ENCODE measurements at places on chromosomes 11 and 22.

DNA sequence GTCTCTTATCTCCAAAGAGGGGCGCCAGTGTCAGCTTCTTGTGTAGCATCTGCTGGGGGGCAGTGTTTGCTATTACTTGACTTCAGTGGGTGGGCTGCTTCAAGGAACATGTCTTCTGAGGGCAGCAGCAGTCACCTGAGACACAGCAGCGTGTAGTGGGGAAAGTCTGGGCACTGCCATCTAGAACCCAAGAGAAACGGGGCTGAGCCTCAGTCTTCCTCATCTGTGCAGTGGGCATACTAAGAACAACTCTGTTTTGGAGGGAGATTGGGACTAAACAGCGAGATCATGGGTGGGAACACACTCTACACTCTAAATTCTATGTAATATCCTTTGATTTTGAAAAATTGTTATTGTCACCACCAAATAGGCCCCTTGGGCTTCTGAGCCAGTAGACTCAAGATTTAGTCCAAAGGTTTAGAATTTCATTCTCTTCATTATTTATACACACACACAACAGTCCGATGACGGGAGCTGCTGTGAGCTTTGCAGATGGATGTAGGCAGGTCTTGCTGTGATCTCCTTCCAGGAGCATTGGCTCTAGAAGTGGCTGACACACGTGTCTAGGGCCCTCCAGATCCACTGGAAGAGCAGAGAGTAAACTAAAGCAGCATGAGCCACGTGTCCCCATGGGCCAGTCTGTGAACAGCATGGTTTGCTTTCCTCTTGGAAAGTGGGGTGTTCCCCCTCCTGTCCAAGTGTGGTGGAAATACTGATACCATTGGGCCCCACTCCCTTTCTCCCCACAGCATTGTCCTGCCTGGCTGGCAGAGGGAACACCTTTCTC lies 51.8 kb downstream of the TRAF6 start:
- no peak for DNase-seq

DNA sequence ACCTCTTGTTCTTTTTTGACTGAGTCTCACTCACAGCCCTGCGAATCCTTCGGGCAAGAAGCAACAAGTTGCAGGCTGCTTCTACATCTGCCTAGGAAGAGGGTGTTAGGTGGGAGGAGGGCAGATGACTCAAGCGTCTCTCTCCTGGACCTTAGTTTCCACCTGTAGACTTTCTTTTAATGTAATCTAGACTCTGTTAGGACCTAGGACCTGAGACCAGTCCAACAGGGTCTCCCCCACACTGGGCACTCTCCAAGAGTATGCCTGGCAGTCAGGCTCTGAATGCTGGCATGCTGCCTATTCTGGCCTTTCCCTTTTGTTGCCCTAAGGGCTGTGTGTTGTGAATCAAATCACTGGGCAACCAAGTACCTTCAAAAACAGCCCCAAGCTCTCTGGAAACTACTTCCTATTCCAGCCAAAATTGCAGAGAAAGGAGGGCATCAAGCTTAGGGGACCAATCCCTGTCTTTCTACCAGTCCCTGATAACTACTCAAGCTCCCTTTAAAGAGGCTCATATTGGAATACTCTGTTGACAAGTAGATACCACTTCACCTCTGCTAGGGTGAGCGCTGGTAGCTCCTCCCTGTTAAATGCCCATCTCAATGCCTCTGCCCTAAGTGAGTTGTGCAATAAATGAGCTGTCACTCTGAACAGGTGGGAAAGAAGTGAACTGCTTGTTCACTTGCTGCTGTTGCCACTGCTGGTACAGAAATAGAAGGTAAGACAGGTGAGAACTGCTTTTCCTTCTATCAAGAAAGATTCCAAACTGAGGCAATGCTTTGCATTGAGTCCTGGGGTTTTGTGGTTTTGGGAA lies at the start of gene BBOX1:
BBOX1 (plus strand) TSS at position 514 of the 814 bp plus-strand sequence. CDS start 14,616 bp downstream, outside the sequence.
- no peak for DNase-seq

- DNase-seq, result no peak
Observed at GRCh38 chr22:22745225-22746060, 101.0 kb downstream of the GGTLC2 start.

- no peak for DNase-seq
Observed at GRCh38 chr22:26587991-26588613, 1.8 kb downstream of the TPST2 start.

DNA sequence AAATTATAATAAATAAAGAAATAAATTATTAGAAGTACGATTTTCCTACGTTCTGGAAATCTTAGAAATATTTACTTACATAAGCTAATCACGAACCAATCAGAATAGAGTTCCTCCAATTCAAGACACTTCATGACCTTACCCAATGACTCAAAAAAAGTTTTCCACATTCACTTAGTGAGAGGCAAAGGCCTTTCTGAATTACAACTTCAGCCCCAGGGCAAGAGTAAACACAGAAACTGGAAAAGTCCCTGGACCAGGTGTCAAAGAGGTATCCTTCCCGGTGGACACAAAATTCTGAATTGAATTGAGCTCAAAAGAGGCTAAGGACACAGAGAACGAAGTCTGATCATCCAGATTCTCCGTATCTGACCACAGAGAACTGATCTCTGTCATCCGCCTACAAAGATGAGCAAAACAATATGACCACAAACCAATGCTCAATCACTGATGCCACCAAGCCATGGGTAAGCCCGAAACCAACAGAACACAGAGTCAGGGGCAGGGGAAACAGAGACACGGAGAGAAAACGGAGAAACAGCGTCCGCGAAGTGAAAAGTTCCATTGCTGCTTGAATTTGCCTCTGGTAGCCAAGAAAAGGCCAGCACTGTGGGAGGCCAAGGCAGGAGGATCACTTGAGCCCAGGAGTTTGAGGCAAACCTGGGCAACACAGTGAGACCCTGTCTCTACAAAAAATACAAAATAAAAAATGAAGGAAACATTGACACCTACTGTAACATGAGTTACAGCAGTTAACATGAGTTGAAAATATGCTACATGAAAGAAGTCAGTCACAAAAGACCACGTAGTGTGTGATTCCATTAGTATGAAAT lies 6.8 kb downstream of the BID start:
- DNase-seq, result no peak

DNA sequence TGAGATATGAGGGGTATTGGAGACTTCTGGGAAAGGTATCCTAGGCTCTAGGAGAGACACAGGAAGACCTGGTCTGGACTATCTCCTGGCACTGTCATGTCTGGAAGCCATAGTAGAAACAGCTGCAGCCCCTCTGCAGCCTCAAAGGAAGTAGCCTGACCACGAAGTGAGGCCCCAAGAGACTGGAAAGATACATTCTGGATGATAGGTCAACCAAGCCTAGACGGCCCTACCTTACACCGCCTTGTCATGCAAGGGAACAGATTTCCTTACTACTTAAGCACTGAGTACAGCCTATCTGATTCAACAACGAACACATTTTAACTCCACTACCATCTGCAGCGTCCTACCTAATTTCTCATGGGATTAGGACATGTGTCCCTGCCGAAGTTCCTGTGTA lies 31.1 kb downstream of the UQCR10 start:
- no peak for DNase-seq

- no peak for DNase-seq
Observed at GRCh38 chr11:28100665-28101064, 7.3 kb downstream of the KIF18A start.

DNA sequence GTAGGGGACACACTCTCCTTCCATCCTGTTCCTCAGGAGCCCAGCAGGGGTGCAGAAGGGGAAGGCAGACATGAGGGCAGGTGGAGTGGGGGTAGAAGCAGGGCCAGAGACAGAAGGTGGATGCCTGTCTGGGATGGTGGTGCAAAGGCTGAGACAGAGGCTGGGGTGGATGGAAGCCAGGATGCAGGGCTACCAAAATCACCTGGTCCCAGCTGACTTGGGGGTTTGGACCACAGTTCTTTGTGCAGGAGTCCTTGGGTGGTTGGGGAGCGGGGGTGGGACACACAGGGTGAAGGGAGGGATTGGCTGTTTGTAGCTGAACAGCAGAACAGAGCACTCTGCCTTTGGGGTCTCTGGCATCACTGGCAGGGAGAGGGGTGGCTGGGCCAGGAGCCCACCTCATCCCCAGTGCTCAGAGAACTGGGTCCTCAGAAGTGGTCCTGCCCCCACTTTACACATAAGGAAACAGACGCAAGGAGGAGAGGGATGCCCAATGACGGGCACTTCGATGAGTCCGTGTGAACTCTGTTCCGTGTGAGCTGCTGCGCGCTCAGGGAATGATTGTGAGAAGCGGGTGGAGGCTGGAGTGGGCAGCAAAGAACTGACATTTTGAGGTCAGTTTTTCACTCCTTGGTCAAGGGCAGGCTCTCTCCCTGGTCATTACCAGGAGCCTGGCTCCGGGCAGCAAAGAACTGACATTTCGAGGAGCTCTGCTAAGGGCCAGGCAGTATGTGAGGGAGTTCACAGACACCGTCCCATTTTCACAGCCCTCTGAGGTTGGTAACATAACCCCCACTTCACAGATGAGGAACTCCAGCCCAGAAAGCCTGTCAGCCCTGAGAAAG lies 1.9 kb downstream of the TAGLN start:
- DNase-seq, result no peak

GRCh38 chr11:134240592-134240991 lies 12.6 kb downstream of the THYN1 start:
- DNase-seq, result no peak

DNA sequence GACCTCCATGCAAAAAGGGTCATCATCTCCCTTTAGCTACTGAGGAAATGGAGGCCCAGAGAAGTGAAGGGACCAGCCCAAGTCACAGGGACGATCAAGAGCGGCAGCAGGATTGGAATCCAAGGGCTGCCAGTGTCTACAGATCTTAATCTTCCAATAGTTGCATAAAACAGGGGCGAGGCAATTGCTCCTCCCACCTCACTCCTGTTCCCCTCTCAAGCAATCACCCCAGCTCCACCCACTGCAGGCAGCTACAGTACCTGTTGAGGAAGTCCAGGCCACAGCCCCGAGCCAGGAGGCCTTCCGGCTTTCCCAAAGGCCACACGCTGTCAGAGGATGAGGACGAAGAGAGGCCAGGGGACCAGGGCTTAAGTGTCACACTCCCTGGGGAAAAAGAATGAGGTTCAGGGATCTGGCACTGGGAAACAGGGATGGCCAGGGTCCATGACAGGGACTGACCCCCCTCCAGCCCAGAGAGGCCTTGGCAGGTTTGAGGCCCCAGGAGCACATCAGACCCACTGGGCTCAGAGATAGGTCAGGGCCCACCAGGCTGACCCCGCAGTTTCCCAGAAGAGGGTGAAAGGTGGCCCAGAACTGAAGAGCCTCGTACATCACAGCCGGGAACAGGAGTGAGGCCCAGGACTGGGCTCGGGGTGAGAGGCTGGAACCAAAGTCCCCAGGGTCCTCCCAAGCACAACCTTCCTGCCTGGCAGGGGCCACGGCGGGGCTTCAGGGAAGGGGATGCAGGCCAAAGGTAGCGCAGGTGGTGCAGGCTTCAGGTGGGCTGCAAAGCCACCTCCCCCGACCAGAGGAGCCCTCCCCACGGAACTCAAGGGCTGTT lies 16.4 kb upstream of the MFNG start:
- DNase-seq, result no peak

DNA sequence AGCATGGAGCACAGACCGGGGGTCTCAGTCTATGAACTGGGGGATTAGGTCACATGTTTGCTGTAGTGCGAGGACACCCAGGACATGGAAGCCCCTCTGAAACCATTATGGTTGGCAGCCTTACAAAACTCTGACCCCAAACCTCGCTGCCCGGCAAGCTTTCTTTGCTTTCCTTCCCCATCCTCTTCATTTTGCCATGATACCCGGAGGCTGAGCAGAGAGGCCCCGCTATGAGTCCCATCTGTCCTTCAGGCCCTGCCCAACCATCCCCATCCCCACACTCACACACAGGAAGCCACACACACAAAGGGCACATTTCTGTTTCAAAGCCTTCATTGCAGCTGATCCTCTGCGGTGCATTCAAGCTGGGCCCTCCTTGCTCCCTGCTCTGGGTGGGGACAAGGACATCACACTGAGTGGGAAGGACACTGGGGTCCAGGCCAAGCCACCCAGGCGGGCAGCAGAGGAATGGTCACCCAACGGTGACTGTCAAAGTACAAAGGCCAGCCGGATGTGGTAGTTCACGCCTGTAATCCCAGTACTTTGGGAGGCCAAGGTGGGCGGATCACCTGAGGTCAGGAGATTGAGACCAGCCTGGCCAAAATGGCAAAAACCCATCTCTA lies 176.5 kb downstream of the CTTN start:
- DNase-seq, result no peak

DNA sequence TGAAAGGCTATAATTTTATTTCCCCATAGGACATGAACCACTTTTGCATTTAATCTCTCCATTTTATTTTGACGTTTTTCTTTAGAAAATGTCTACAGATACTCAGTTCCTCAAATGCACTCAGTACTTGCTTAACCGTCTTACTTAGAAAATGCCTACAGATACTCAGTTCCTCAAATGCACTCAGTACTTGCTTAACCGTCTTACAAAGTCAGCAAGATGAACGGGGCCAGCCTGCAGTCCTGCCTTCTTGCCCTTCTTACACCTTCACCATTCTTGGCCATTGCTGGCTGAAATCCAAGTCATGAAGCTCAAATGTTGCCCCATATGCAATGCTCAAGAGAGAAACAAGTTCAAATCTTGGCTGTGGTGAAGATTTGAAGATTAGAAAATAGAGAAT lies 34.1 kb downstream of the CSNK2A3 start:
- DNase-seq, result no peak

DNA sequence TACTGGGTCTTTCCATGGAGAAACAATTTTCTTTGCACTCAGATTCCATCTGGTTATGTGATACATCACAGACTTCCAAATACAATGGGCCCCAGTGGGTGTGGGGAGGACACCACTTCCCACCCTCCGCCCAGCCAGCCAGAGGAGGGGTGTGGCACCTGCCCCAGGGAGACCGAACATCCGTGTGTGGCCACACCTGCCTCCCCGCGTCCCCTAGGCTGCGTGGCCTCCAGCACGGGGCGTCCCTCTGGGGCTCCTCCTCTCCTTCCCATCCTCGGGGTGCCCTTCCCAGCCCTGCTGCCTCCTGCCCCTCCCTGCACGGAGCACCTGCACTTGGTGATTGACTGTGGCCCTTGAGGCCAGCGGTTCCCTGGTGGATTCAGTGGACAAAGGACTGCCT lies 49.1 kb downstream of the CERK start:
- no peak for DNase-seq

- no peak for DNase-seq
Observed at GRCh38 chr11:79940165-79940564, 499.3 kb upstream of the TENM4 start.

- no peak for DNase-seq
Observed at GRCh38 chr22:23692598-23693291, 1.9 kb downstream of the RGL4 start.

- no peak for DNase-seq
Observed at GRCh38 chr11:61195719-61196118, 7.6 kb upstream of the PGA3 start.

- DNase-seq, result no peak
Observed at GRCh38 chr11:68036141-68036716, 2.6 kb upstream of the TCIRG1 start.

GRCh38 chr11:68825571-68825970 lies 16.1 kb downstream of the CPT1A start:
- no peak for DNase-seq

Data from esophagus squamous epithelium (tissue), 5 donors.